ENCODE measurements at places on chromosomes 2 and 18. TPM values are rescaled to one million over a fixed set of nuclear protein-coding genes. Genes with fewer than 3 reads are reported as not detected.

Gene SKOR2
- polyA plus RNA-seq: not detected

Gene UGT1A5
- polyA plus RNA-seq: not detected

Gene FSHR
- polyA plus RNA-seq: not detected

Gene ALLC
- not detected for polyA plus RNA-seq

Gene PROM2
- polyA plus RNA-seq: 0.12 TPM

Gene NPPC
- not detected for polyA plus RNA-seq

Gene LOXHD1
- not detected for polyA plus RNA-seq

All from AG04450 (cell line).